Heart right ventricle (tissue), 16 donors: ENCODE measurements at places on chromosomes 1 and 21.

- DNase-seq: no peak
Measured at GRCh38 chr1:238648751-238649150, 737.6 kb upstream of the CHRM3 start.

- no peak for DNase-seq
Measured at GRCh38 chr1:154716011-154716410, 108.0 kb upstream of the ADAR start.

DNA sequence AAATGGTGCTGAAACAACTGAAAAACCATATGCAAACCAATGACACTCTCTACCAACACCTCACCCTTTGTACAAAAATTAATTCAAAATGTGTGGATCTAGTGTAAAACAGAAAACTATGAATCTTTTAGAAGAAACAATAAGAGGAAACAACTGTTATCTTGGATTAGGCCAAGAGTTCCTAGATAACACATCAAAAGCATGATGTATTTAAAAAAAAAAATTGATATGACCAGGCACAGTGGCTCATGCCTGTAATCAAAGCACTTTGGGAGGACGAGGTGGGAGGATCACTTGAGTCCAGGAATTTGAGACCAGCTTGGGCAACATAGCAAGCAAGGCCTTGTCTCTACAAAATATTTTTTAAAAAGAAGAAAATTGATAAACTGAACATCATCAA is 79.0 kb downstream of the EIF4G3 start:
- no peak for DNase-seq

DNA sequence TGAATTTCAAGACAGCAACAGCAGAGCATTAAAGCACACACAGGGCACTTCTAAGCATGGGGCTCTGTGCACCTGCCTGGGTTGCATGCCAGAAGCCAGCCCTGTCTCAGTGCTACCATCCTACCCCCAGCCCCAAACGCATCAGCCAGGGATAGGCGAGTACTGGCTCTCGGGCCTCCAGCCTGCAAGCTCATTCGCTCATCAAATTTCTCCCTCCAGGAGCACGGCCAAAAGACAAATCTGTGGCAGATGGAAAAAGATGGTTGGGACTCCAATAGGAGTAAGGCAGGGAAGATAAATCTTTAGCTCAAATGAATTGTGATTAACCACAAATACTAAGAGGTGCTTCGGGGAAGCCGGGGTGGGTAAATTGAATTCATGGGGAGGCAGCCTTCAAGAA is 189.6 kb downstream of the KAZN start:
- DNase-seq: no peak
